ENCODE measurements at places on chromosomes 2 and 18.
A peak's percentile ranks its signal among the peaks of the same experiment; 100 is the strongest.

DNA sequence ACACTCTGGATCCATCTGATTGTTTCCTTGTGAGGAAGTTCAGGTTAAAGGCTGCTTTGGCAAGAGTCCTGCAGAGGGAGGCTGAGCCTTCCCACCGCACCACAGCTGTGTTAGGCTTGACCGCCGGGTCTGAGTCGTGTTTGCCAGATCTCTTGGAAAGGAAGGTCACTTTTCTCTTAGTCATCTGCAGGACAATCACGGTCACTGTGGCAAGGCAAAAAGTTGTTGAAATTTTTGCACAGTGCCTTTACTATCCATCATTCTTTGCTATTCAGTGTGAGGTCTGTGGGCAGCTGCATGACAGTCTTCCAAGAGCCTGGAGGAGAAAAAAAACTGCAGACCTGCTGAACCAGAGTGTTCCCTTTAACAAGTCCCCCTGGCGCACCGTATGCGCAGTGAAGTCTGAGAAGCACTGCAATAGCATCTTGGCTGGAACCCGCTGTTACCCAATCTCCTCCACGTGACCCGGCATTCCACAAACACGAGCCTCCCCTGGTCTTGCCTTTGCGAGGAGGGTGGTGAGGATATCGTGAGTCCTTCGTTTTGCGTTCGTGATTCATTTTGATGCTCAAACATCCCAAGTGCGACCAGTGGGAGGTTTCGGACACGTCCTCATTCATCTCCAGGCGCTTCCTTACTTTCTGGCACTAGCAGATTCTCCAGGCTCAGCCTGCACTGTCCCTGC is 23.0 kb downstream of the BIN1 start:
- DNase-seq = peak; percentile 97

GRCh38 chr2:142997231-142997630 is 119.8 kb downstream of the KYNU start:
- no peak for DNase-seq

DNA sequence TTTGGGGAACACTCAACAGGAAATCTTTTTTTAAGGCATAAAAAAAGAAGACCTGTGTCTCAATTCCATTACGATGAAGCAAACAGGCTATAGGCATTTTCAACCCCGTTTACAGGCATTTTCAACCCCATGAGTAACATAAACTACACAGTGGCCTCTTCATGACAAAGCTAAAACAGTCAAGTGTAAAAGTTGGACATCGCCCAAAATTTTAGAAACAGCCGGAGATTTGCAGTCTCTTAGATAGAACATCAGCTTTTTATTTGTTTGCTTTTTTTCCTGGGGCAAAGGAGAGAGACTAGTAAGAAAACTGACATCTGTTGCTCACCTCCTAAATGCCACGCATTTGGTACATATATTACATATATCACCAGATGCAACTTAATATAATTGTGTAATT is 173.7 kb downstream of the CMPK2 start:
- no peak for DNase-seq

GRCh38 chr2:118854507-118855345 is 7.3 kb upstream of the EN1 start:
- no peak for DNase-seq

GRCh38 chr2:228869636-228870264 is 401.3 kb downstream of the PID1 start:
- no peak for DNase-seq

DNA sequence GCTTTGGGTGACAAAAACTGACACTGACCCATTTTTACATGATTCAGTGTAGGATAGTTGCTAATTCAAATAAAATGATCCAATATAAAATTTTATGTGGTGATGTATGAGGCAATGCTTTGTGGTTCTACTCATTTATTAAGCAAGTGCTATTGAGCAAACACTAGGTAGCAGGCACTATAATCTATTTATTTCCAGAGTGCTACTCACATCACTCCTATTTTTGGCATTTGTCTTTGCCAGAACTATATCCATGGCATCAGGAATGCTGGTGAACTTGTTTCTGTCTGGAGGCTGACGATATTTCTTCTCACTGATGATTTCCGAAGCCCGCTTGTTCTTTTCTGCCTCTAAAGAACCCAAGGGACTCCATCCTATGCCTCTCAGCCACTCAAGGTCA is 84.3 kb downstream of the NEB start:
- no peak for DNase-seq

DNA sequence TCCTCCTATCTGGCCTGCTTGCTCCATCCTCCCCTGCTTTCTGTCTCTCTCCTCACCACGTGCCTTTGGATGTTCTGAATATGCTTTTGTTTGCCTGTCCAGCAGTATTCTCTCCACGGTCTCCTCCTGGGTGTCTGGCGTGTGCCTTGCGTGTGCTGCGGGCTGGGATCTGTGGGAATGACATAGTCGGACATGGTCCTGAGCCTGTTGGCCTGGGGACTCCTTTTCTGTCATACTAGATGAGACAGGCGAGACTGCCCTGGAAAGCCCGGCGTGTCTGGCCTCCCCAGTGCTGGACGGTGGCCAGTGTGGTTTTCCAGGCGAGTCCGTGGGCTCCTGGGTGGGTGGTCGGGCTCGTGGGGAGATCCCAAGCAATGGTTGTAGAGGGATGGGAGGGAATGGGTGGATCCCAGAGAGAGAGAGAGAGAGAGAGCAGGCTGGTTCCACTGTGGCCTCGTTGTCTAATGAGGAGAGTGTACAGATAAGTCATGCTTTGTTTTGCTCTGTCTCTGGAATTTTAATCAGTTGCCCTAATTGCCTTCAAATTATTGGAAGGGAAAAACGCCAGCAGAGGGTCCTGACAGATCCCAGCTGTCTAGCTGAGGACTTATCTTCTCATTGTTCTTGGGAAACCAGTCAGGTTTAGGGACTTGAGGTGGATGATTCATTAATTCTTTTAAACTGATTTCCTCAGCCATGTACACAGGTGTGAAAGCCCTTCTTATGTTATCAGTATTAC is 58.3 kb downstream of the HPCAL1 start:
- no peak for DNase-seq

- no peak for DNase-seq
These were observed 430.8 kb downstream of the SETBP1 start for GRCh38 chr18:45111502-45111848.
